ENCODE measurements at places on chromosomes 13 and 19.

- no peak for DNase-seq
These were observed 31.6 kb downstream of the RNASEH2B start for GRCh38 chr13:50941146-50941545.

GRCh38 chr13:77305266-77305665 is 21.6 kb downstream of the MYCBP2 start:
- DNase-seq: no peak

DNA sequence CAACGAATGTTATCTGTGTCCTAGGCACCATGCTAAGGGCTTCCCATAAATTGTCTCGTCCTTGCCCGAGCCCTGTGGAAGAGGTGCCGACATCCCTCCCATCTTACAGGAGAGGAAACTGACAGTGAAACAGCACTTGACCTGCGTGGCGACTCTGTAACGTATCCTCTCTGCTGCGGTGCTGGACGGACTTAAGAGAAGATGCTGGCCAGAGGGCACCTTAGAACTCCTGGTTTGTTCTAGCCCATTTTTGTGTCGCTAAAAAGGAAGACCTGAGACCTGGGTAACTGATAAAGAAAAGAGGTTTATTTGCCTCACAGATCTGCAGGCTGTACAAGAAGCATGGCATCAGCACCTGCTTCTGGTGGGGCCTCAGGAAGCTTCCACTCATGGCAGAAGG is 68.6 kb downstream of the KCTD15 start:
- DNase-seq: no peak

- DNase-seq: no peak
These were observed 922.3 kb upstream of the PCDH9 start for GRCh38 chr13:68152414-68152813.

DNA sequence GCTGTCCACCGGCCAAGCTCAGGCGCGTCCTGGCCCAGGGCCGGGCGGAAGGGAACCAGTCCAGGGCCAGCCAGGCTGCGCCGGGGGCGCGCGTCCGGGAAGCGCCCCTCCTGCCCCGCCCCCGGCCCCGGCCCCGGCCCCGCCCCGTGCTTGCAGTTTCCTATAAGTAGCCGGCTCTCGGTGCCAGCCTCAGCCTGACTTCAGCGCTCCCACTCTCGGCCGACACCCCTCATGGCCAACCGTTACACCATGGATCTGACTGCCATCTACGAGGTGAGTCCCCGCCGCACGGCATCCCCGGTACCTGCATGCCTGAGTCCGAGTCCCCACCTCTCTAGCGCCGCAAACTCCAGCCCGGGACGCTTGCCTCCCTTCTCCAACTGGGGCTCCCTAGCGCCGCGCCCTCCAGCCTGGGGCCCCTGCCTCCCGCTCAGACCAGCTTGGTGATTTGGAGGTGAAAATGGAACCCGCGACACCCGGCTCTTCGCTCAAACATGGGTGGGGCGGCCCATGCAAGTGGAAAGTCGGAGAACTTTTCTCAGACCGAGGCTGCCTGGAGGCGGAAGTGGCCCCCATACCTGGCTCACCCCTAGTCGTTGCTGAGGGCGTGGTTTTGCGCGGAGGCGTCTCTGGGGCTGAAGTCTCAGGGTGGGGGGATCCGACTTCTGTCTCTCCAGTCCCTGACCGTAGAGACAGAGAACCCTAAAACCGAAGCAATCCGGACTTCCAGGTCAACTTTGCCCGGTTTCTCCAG is at the start of gene ZFP36:
TSS of gene ZFP36 (plus strand) at position 192 of the 754 bp plus-strand sequence. CDS start at position 250, 58 bp downstream.
- DNase-seq: peak; percentile 82

GRCh38 chr19:47464675-47465419 is 6.8 kb downstream of the SLC8A2 start:
- DNase-seq: no peak

DNA sequence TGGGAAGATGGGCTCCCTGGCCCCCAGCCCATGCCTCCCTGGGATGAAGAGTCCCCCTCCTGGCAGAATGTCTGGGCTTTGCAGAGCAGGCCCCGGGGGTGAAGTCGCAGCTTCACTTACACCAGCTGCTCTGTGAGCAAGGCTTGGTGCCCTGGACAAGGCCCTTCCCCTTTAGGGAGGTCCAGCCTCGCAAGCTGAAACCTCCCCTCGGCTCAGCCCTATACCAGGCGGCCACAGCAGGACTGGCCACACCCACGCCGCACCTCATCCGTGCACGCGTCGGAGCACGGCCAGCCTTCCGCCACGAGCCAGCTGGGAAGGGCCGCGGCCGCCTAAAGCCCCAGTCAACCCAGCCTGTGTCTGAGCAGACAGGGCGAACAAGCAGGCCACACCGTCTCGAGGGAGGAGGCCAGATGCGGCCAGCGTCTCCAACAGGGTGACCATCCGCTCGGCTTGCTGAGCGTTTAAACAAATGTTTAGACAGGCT is 83.2 kb upstream of the MCF2L start:
- DNase-seq: no peak

DNA sequence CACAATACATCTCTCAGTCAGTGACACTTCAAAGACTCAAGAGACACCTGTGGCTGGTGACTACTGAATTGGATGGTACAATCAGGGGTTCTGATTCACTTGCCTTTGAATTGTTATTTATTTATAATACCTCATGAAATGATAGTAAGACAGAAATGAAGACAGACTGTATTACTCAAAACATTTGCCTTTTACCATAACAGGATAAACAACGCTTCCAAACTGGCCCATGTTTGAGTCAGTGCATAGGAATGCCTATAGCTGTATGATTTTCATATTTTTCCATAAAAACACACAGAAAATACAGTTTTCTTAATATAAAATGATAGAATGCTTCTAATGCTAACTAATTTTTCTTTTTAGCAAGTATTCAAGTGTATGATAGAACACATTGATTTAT is 59.5 kb upstream of the FGF14 start:
- no peak for DNase-seq

GRCh38 chr13:59970847-59971246 is 192.9 kb downstream of the DIAPH3 start:
- no peak for DNase-seq

- no peak for DNase-seq
These were observed 53.9 kb downstream of the RBM26 start for GRCh38 chr13:79352107-79352506.

GRCh38 chr13:94596575-94596971 is 621 bp upstream of the TGDS start:
- DNase-seq: no peak

DNA sequence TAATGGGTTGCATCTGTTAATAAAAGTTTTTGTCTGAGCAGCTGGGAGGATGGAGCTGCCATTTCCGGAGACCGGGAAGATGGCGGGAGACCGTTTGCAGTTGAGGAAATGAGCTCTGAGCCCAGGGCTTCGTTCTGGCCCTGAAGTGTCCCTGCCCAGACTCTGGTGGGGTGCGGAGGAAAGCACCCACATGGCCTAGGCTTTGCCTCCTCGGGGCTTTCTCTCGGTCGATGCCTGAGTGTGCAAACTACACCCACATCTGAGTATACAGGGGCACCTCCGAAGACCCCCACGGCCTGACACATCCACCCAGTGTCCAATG is 15.6 kb upstream of the NANOS3 start:
- DNase-seq: no peak

Data from activated CD4-positive, CD25-positive, alpha-beta regulatory T cell treated with anti-CD3 and anti-CD28 coated beads, Interleukin-2, amount 50 U/mL, for 72 hours (primary cell).